T-helper 2 cell (primary cell): ENCODE measurements at places on chromosomes 4 and X.

- no peak for DNase-seq
Observed at GRCh38 chr4:97978791-97979488, 164.3 kb downstream of the STPG2 start.

DNA sequence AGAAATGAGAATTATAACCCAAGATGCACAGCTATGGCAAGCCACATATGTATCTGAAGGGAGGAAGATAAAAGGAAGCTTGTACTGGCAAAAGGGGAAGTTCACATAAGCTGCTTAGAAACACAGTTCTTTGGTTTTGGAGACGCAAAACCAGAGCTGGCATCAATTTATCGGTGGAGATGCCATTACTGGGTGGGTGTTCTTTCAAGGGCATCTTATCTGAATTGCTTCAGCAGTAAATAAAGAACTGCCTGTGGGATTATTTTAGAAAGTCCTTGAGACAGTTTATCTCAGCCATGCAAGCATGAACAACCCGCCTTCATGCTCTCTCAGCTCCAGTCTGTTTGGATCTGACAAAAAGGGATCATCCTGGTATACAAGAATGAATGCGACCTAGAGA lies 60.8 kb downstream of the DDX60 start:
- DNase-seq: no peak

GRCh38 chr4:156788782-156789181 lies 182.8 kb downstream of the PDGFC start:
- DNase-seq: no peak

DNA sequence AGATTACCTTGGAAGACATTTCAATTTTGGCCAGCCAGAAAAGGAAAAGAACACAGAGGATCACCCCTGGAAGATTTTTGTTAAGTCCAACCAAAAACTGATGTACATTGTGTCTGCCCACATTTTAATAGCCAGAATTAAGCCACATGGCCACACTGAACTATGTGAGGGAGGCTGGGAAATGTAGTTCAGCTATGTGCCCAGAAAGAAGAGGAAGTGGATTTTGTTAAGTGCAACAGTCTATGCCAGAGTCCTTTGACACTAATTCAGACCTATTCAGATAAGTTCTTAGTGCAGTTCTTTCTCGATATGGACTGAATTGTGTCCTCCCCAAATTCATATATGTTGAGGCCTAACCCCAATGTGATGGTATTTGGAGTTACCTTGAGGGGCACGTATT lies 18.4 kb downstream of the PRPS1 start:
- DNase-seq: no peak

- DNase-seq: no peak
Observed at GRCh38 chr4:52173470-52174045, 122.5 kb downstream of the SPATA18 start.

DNA sequence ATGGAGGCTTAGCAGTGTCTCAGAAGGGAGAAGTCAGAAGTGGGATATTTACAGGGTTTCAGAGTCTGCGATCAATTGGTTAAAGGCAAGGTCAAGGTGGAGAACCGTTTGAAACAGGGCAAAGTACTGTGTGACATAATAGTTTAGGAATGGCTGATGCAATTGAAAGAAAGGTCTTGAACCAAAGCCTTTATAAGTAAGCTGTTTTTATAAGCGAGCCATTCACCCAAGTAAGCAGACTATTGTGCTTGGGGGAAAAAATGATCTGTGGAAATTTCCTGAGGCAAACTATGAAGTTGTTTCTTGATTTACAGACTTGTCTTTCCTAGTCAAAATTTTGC lies 327.3 kb downstream of the CAMK2D start:
- no peak for DNase-seq

DNA sequence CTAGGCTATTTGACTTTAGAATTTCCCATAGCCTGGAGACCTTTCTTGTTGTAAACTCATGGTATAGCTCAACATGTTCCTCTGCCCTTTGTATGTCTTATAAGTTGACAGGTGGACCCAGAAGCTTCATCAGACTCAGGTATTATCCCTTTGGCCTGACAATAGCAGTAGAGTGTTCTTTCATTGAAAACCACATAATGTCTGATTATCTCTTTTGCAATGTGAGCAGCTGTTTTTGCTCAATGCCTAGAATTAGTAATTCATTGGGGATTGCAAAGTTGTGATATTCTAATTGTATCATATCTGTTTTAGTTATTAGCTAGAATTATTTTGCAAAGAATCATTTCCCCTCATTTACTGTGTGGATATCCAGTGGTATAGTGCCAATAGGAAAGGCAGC lies 27.5 kb downstream of the TBC1D19 start:
- DNase-seq: no peak

GRCh38 chr4:66052426-66052825 lies 382.1 kb upstream of the EPHA5 start:
- no peak for DNase-seq

DNA sequence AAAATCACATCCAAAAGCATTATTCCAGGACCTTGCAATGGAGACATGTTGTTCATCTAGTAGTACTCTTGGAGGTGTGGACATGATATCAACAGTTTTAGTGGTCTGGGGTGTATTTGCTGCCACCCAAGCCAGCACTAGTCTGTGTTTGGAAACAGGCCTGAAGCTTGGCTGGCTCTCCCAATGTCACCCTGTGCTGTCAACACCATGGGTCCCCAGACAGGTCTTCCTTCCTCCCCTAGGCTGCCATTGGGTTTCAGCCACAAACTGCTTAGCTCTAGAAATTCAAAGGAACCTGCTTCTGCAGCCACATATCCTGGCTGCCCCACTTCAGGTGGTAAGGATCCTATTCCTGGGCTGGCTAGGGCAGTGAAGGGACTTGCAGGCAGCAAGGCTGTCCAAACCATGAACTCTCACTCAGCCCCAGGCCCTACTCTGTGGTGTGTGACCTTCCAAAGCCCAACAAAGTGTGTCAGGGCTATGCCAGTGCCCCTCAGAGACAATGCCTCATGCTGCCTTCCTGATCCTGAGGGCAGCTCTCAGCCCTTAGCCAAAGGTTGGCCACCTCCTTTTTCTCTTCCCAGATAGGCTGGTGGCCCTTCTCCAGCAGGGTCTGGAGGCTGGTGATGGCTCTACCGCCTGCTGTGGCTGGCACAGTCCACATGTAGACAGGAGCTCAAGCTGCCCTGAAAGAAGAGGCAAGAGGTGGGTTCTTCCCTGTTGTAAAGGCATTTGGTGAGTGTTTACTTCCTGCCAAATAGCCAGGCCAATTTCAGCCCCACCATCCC lies 18.3 kb downstream of the AMER1 start:
- no peak for DNase-seq

GRCh38 chr4:83390944-83391343 lies 56.3 kb upstream of the HPSE start:
- no peak for DNase-seq

- DNase-seq: no peak
Observed at GRCh38 chr4:75169020-75169419, 236.1 kb downstream of the PARM1 start.

DNA sequence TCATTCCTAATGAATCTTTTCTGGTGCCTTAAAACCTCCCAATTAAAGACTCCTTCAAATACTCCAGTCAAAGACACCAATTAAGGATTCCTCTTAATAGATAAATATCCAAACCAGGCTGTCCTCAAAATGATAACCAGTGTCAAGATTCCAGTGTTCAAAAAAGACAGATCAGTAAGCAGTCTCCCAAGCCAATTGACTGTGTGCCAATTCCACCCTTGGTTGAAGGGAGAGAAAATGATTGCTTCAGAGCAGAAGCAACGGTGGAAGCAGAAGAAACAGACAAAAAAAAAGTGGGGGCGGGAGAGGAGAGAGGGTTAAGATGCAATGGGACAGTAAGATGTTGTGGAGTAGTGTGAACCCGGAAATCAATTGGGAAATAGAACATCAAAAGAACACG lies 216.0 kb upstream of the FTHL17 start:
- no peak for DNase-seq

- DNase-seq: no peak
Observed at GRCh38 chr4:13881892-13882291, 254.4 kb upstream of the BOD1L1 start.

DNA sequence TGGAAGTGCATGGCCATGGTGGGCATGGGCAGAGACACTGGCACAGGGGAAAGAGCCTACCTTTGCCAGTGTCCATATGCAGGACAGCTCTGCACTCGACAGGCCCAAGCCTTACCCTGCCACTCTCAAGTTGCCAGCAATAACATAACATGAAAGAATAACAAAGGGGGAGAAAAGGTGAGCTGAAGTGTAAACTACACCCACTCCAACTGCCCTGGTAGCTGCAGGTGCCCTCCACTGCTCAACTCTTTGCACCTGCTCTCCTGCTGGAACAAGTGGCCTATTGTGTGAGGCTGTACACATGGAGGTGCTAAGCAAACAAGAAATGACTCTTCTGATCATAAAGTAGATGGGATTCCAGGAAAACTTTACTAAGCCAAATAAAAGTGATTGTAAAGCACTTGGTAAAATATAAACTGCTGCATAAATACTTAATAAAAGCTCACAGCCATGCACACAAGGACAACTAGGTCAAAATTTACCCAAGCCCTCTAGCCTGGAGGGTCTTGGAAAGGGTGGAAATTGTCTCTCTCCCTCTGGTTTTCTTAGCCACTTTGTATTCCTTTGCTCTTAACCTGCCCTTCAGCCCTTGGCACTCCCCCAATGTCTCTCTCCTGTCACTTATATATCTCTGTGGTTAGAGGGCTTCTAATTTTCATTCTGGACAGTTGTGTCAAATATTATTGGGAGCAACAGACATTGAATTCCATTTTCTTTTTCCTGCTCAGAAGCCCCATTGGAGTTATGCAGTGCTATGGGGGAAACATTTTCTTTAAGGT lies 261.2 kb upstream of the GPC4 start:
- no peak for DNase-seq

DNA sequence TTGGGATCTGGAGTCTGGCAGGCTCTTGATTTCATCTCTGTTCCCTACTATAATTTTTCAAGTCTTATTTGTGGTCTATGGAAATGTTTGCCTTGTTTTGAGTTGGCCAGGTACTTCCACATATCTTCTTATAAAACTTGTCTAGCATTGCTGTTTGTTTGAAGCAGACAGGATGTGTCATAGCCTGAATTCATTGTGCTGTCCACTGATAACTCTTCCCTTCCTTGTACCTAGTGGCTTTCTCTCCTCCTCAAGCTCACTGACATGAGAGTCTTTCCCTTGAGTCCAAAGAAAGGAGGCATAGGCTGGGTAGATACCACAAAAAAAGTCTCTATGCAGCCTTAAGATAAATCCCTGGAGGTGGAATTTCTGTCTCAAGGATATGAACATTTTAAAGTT lies 59.2 kb upstream of the FAM241A start:
- no peak for DNase-seq

DNA sequence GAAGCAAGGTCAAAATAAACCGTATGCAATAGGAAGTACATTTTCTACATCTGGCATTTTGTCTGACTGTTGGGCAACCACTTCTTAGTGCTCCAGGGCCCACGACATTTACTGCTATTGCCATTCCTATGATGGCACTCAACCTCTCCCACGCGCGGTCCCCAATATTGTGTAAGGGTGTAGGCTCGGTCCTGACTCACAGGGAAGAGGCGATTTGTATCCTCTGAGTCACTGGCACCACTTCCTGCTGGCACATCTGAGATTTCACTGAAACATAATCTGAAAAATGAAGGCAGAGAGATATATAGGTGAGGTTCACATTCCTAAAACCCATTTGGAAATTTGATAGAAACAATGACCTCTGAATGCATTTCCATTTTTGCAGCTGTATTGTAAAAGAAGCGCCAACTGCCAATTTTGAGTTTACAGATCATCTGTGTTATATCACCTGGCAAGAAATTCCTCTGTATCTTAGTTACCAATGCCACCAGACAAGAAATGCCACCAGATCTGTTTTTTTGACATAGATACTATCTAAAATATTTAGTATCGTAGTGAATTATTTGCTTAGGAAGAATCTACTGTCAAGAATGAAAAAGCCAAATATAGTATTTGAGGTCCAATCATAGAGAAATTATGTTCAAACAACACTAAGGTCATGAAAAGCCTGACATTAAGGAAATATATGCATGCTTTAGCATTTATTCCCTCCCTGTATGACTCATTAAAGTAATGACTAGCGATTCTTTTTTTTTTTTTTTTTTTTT lies 9.8 kb downstream of the EREG start:
- DNase-seq: no peak

- peak; percentile 2 for DNase-seq
Observed at GRCh38 chr4:146654687-146655520, 16.2 kb downstream of the POU4F2 start.

GRCh38 chrX:54223581-54223980 lies 40.5 kb upstream of the FAM120C start:
- no peak for DNase-seq

DNA sequence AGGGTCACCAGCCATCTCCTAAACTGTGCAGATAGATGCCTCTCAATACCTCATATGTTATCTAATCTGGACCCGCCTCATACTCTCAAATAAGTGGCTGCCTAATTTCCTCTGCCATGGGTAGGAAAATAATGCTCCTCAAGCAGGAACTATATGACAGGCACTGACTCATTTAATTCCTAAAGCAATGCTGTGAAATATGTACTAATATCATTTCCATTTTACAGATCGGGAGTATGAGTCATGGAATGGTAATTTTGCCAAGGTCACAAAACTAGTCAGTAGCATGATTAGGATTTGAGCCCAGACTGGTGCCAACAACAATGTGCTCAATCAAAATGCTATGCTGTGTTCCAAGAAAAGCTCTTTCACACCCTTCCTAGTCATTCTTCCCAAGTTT lies 3.0 kb upstream of the NXT2 start:
- DNase-seq: no peak

- DNase-seq: no peak
Observed at GRCh38 chrX:148664171-148664570, 163.8 kb downstream of the AFF2 start.

DNA sequence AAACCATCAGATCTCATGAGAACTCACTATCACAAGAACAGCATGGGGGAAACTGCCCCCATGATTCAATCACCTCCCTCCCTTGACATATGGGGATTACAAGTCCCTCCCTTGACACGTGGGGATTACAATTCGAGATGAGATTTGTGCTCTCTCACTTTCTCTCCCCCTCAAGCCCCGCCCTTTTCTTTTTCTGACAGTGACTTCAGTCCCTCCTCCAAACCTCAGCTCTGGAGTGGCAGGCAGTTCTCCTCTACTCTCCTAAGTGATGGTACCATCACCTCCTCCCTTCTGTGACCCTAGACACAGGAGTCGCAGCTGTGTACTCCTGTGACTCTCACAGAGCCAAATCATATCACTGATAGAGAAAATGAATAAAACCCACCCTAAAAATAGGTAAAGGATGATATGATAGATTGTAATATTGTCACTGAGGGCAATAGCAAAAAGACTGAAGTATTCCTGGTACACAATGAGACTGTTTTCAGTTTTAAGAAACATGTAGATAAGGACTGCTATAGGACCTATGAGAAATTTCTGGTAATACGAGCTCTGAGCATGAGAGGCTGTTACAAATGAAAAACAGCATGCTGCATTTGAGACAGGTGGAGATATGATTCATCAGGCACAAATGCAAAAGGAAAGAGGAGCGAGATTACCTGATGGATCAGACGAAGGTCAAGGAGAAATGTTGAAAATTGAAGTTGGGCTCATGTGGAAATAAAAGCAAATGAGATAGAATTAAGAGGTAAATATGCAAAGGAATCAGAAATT lies 101.2 kb upstream of the CBLL2 start:
- no peak for DNase-seq

GRCh38 chrX:44913656-44914531 lies 40.9 kb downstream of the KDM6A start:
- no peak for DNase-seq

GRCh38 chrX:136779346-136779781 lies 1.4 kb downstream of the ARHGEF6 start:
- DNase-seq: peak; percentile 38
